Activated T-cell treated with anti-CD3 and anti-CD28 coated beads, Interleukin-2, amount 50 U/mL, for 4 hours (primary cell): ENCODE measurements at places on chromosomes 3 and 15. TPM values are rescaled to one million over a fixed set of nuclear protein-coding genes. Genes with fewer than 3 reads are reported as not detected.

The CACNA2D2 gene
- total RNA-seq, result 0.35 TPM

The AADAC gene
- total RNA-seq, result 0.11 TPM

The PLCL2 gene
- total RNA-seq, result 14.2 TPM

The TRAK1 gene
- total RNA-seq, result 22.2 TPM

The SPATA12 gene
- not detected for total RNA-seq

The NR2E3 gene
- not detected for total RNA-seq

The MOBP gene
- not detected for total RNA-seq

The STARD5 gene
- 2.8 TPM for total RNA-seq

The EXOG gene
- 18.8 TPM for total RNA-seq

The TF gene
- total RNA-seq, result 3.7 TPM

- no peak for DNase-seq
Observed at GRCh38 chr3:189202583-189202982, 30.8 kb downstream of the TPRG1 start.

GRCh38 chr3:25817107-25817506 lies 27.2 kb downstream of the OXSM start:
- no peak for DNase-seq

DNA sequence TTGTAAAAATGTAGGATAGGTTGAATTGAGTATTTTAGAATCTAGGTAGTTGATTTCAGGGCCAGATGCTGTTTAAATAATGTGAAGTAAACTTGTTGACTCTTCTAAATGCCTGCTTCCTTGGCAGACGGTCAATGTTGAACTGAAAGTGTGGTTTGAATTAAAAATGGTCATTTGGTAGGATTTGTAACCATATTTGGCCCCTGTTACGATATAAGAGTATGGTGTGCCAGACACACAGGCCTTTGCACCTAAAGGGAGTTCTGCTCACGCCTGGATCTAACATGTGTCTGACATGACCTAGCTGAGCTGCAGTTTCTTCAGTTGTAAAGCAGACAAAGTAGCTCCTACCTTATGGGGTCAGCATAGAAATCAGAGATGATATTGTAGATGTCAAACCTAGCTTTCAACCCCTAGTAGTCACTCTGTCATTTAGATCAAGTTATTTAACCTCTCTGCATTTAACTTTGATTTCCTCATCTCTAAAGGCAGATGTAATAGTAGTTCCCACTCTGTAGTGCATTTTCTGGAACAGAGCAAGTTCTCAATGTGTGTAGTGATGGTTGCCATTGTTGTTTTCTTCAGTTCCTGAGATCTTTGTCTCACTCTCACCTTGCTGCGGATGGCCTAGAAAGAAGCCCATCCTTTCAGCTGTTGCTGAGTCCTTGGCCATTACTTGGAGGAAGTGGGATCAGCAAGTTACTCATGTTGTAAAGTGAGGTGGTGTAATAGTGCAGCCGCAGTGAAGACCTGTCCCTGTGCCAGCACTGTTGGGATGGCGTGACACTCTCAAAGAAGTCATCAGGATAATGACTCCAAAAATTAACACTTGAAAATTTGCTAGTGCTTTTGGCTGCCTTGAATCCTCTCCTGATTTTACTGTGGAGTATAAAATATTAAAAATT lies 90.2 kb downstream of the GHSR start:
- DNase-seq, result no peak

- DNase-seq, result no peak
Observed at GRCh38 chr3:58326267-58326900, 6.3 kb upstream of the PXK start.

- DNase-seq, result no peak
Observed at GRCh38 chr15:98838387-98839259, 169.0 kb downstream of the PGPEP1L start.

- DNase-seq, result no peak
Observed at GRCh38 chr3:189710620-189711402, 79.6 kb downstream of the TP63 start.

- no peak for DNase-seq
Observed at GRCh38 chr3:13282358-13282985, 137.7 kb downstream of the NUP210 start.

DNA sequence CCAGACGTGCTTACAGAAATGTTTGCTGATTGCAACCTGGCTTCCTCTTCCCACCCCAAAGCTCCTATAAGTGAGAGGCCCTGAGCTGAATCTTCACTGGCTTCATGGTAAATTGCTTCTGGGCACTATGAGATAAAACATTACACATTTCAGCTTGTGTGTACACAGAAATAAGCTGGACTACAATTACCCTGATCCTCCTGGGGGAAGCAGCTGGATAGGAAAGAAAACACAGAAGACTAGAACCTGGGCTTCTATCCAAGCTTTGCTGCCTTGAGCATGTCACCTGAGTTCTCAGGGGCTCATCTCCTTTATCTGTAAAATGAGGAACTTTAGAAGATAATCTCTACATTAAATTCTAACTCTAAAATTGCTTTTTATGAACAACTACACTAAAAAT lies 40.3 kb downstream of the THBS1 start:
- DNase-seq, result no peak

DNA sequence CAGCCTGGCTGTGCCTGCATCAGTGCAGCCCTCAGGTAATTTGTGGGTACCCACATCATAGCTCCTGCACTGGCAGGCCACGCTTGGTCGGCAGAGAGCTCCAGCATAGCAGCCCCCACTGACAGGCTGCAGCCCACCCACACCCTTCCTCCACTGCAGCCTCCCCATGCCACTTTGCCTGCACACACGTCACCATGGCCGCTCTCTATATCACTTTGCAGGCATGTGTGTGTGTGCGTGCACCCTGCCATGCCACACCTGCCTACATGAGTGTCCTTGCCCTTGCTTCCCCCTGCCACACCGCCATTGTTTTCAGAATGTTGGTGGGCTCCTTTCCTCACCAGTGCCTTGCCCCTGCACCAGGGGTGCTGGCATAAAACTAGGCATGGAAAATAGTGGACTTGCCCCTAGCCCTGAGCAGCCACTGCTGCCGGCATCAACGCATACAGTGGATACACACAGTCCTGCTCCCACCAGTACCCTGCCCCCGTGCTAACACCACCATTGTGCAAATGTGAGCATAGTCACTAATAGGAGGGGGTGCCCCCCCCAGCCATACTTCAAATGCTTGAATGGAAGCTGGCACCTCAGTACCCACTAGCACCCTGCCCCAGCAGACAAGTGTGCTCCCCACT lies 278.7 kb upstream of the MANF start:
- no peak for DNase-seq

DNA sequence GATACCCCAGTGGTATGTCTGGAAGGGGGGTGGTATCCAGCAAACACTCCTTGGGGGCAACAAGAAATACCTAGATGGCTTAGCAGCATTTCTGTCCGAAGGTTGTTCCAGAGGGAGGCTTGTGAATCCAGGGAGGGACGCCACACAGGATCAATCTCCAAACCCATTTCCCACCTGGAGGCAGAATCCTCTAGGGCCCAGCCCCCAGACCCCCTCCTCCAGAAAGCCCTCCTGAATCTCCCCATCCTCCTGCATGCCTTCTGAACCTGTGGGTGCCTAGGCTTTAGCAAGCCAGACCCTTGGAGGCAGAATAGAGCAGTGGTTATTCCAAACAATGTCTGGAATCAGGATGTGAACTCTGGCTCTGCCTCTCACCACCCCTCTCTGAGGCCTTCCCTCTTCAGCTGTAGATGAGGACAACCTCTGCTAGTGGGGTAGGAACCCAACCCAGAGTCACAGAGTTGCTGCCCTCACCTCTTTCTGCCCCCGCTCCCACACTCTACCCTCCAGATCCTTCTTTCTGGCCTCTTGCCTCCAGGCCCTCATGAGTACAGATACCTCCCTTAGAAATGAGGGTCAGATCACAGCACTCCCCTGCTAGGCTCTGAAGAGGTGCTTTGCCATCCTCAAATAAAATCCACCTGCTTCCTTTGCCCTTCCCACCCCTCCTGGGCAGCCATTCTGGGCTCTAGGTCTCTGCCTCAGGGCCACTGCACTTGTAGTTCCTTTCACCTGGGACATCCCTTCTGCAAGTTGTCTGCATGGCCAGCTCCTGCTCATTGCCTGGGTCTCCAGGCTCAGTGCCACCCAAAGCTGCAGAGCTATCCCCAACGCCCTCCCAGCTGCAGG lies 8.1 kb downstream of the CISH start:
- DNase-seq, result no peak

GRCh38 chr15:89377842-89378295 lies 43.2 kb upstream of the POLG start:
- DNase-seq, result no peak

- no peak for DNase-seq
Observed at GRCh38 chr3:143280984-143281383, 161.4 kb downstream of the CHST2 start.

DNA sequence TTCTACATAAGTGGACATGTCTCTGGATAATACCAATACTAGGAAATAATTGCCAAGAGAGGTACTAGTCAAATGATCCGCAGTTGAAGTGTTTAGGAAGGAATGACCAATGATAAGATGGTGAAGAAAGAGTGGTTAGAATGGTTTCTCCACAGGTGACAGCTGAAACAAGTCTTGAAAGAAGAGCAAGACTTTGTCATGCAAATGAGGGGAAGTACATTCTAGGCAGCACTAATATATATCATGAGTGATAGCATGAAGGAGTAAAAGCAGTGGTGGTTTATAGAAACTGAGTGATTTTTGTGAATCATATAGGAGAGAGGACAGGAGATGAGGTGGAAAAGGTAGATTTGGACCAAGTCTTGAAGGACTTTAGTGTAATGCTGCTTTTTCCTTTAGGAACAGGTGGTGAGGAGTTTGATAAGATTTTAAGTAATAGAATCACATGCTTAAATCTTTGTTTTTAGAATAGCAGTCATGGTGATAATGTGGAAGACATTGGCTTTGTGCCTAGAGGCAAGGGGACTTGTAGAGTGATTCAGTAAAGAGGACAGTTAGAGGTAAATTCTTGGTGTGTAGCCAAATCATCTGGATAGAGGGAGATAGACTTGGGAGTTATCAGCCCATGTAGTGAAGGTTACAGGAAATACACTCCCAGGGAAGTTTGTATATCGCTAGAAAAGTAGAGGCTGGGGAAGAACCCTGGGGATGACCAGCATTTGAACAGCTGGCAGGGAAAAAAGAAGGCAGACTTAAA lies 31.9 kb downstream of the SLMAP start:
- DNase-seq, result no peak

DNA sequence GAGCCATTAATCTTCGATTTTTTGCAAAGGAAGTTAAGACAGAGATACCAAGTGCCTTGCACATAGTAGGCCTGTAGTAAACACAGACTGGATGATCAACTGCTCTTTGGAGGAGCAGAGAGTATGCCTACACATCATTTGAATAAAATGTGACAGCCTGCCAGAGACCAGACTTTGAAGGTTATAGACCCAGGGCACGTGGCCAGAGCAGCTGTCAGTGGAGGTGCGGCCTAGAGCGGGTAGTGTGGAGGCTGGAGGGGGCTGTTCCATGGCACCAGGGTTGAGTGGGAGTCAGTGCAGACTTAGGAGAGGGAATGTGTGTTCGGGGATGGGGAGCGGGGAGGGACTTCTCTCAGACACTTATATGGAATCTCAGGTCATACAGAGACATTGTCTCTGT lies 80.8 kb downstream of the SMAD3 start:
- no peak for DNase-seq

DNA sequence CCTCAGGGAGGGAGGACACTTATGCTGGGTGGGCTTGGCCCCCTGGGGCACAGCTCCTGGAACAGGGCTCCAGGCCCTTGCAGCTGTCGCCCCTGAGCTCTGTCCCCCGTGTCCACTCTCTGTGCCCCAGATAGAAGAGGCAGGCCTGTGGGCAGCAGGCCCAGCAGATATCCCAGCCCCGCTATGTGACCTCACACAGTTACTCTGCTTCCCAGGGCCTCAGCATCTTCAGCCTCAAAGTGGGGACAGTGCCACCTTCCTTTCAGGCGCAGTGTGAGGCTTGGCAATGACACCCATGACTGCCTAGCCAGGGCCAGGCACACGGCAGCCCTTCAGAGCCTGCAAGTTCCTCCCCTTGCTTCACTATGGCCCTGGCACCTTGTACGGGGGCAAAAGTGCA lies 98.4 kb downstream of the IQSEC1 start:
- DNase-seq, result no peak

- DNase-seq, result no peak
Observed at GRCh38 chr15:31255176-31255510, 71.5 kb upstream of the KLF13 start.

- DNase-seq, result no peak
Observed at GRCh38 chr15:45904019-45904418, 269.2 kb downstream of the SQOR start.

- DNase-seq, result no peak
Observed at GRCh38 chr3:157354254-157354653, 82.4 kb upstream of the PTX3 start.

GRCh38 chr15:97993310-97993738 lies 32.8 kb downstream of the ARRDC4 start:
- no peak for DNase-seq

GRCh38 chr3:99344216-99344615 lies 294.2 kb upstream of the COL8A1 start:
- no peak for DNase-seq

DNA sequence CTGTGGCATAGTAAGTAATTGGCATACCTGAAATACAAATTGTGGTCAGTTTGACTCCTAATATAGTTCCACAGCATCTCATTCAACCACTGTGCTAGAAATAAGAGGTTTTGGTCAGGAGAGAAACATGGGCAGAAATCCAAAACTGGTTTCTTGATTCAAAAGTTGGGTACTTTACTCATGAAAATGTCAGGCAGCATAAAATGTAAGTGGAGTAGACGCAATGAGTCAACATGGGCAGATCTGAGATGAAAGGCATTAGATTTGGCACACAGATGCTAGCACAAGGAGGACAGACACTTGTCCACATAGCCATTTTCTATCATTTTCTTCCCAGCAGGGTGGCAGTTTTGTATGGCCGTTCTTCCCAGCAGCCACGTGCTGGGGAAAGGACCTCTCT lies 255.8 kb upstream of the CDIN1 start:
- DNase-seq, result no peak

- DNase-seq, result no peak
Observed at GRCh38 chr15:92853222-92853621, 46.9 kb upstream of the CHD2 start.
